ENCODE measurements at places on chromosomes 13 and 19.

DNA sequence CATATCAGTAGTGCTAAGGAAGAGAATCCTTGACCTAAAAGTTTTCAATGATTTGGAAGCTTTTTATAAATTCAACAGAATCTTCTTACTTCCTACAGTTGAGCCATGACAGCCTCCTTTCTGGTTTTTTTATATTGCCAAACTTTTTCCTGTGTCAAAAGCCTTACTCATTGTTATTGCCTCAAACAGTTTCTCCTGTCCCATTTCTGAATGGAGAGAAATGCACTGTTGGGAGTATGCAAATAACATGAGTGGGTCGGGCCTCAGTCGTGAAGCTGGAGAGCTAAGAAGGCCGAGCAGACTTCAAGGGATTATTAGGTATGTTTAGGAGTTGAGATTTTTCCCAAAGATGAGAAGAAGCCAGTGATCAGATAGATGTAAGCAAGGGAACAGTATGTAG is 766.4 kb upstream of the KLHL1 start:
- DNase-seq = no peak

- DNase-seq = no peak
Measured at GRCh38 chr13:61253105-61253877, 162.4 kb downstream of the PCDH20 start.

DNA sequence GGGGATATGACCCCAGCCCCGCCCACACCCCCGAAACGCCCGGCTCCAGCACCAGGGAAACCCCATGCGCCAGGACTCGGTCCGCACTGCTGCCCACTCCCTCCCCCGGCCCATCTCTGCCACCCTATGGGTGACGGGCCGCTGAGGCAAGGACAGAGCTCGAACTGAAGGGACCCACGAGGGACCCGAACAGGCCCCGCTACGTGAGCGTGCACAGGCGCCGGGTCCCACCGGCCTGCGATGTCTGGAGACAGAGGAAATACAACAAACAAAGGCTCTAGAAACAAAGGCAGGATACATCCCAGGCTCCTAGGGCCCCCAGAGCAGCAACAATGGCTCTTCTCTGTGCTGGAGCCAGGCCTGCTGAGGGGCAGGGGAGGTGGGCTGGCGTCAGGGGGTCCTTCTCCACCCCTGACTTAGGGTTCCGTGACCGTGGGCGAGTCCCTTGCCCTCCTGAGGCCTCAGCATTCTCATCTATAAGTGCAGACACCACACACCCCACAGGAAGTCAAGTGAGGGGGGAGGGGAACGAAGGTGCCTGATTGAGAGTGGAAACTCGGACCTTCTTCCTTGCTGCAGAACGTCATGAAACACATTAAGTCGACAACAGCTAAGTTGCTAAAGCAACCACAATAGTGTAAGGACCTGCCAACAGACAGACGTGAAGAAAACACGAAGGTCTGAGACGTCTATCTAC is 3.1 kb downstream of the ABHD17A start:
- DNase-seq = peak; percentile 64

- no peak for DNase-seq
Measured at GRCh38 chr19:1582201-1582600, 10.5 kb downstream of the MBD3 start.

DNA sequence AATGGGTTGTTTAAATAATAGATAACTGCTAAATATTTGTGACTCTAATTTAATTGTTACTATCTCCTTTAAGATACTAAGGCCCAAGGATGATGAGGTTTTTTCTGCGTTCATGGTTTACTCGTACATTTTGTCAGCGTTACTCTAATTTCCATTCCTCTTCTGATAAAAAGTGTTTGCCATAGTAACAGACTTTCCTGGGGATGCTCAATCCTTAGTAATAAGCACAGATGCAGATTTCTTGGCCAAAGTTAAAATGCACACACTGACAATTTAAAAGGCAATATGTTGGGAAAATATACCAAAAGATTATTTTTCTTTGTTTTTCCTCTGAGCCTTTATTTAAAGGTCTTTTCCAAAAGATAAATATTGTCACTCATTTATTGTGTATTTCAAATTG is 149.6 kb downstream of the IRS2 start:
- DNase-seq = no peak

DNA sequence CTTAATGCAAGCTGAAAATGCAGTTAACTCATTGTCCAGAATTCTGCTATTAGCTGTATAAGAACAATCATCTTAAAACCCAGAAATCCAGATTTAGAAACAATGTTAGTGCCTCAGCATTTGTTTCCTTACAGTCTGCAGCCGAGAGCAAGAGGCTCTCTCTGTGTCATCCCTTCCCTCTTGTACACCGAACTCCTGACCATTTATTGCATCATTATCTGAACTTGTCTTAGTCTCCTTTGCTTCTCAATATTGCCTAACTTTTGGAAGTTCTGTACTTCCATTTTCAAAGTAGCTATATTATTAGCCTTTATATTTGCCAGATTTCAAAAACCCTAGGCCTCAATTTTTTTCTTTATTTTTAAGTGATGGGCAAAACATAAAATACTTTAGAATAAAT is 27.1 kb downstream of the RNASEH2B start:
- no peak for DNase-seq

- no peak for DNase-seq
Measured at GRCh38 chr13:54226876-54227275, 1198.3 kb downstream of the OLFM4 start.

DNA sequence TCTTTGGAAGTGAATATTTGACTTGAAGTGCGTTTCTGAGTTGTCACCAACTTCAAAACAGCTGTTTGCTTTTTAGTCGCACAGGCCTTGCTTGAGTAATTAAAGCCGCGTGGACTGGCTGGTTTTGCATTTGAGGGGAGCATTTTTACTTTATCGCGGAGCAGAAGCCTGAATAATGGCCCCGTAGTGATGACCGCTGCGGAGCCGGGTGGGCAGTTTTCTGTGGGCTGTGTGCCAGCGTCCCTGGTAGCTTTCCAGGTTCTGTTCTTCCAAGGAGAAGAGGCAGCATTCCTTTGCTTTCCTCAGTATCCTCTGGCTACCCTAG is 1.1 kb downstream of the NAA16 start:
- no peak for DNase-seq

DNA sequence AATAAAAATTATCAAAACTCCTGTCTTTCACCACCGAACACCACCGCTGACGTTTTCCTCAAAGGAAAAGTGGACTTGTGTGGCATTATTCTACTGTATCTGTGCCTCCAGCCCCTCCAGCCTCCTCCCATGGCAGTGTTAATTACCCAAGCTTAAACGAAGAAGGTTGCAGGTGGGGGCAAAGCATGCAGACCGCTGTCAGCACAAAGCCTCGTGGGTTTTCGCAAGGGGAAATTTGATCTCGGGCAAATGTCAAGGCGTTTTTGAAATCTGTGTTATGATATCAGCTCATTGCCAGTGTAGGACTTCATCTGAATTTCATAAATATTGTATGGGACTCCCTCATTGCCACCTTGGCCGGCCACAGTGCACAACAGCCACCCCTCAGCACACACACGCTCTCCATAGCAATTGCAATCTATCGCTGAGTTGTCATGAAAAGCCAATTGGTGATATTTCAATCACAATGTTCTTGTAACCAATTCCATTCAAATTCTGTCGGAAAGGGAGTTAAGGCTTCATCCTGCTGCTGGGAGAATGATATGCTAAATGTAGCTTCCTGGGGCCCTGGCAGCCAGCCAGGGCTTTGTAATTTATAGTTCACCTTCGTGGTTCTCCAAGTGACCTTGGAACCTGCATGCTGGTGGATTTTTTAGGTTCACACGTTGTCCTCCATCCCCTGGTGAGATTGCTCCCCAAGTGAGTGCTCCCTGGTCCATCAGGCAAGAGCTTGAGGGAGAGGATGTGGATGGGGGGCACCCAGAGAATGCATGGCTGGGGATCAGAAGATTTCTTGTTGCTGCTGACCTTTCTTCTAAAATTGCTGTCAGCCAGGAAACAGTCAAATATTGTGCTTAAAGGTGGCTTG is 16.6 kb downstream of the CHST8 start:
- DNase-seq = no peak

DNA sequence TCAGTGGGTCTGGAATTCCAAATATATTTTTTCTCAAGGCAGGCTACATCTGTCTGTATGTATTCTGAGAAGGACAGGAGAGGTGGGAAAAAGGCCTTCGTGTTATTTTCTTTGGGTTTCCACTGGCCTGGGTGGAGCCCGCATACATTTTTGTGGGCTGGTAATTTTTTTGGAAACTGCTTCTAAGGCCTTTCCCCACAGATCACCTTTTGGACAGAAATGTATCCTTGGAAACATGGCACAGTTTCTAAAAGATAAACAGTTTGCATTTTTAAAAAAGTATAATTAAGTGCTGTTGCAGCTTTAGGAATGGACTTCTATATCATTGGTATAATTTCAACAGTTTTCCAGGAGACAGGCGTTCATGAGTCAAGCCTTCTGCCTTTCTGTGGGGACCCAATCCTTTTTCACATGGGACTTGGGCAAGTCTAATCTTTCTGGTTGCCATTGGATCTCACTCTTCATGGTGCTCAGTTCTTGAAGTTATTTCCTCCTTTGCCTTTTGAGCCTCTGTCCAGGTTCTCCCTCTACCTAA is 8.9 kb downstream of the RFX2 start:
- no peak for DNase-seq

DNA sequence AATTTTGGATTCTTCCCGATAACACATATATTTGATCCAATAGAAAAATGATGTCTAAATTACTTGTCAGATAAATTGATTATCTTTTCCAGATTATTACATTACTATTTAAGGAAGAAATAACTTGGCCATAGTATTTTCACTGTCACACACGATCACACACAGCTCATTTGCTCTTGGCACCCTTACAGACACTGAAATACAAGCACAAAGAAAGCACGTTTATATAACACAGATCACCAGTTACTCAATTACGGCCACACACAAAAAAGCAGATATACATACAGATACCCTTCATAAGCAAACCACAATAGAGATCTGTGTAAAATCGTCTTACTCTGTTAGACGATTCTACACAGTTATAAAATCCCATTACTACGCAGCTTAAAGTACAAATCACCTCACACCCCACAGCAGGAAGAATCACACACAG is 716 bp upstream of the ZNF420 start:
- no peak for DNase-seq

GRCh38 chr13:62433660-62434059 is 1018.0 kb upstream of the PCDH20 start:
- no peak for DNase-seq

DNA sequence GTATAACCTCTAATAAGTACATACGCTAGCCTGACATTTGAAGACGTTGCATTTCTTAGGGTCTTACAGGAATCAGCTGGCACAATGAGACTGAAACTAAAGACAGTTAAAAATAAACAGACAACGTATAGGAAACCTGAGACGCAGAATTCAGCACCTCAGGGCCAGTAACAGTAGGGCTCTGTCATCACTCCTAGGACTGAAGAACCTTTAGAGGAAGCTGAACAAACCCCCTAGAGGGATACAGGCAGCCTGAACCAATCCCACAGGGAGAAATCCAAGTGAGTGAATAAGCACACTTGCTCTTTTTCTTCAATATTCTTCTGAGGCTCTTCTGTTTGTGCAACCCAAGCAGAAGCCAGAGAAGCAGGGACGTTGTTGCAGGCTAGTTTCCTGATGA is 53.9 kb upstream of the KLHL1 start:
- no peak for DNase-seq

DNA sequence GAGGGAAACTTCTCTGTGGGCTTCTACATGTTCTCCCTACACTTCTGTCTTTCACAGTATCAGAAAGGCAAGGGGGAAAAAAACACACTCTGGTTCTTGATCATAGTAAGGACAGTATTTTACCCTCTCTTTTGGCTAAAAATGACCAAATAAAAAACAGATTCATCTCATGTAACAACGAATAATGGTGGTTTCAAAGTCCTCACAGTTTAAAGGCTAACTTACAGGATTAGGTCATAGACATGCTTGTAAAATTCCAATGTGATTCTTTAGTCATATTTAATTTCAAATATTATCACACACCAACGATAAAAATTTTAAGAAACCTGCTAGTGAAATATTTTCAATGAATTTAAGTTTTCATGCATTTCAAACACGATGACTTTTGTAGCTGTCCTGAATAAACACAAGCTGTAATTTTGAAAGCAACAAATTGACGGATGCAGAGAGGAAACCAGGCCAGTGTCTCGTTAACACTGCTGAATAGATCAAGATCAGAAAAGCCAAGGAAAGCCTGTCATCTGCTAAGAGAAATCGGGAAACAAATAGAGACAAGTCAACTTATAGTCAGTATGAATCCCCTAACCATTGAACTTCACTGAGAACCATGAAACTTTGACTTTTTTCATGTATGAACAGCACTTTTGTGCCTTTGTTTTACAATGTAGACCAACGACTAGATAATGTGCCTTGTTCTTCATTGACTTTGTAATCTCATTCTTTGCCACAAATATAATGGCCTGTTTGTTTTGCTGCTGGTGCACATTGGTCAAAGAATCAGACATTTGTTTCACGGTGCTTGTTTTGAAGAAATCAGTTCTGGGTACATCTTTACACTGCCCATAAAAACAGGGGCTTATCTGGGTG is 22.0 kb downstream of the MBNL2 start:
- DNase-seq = no peak

DNA sequence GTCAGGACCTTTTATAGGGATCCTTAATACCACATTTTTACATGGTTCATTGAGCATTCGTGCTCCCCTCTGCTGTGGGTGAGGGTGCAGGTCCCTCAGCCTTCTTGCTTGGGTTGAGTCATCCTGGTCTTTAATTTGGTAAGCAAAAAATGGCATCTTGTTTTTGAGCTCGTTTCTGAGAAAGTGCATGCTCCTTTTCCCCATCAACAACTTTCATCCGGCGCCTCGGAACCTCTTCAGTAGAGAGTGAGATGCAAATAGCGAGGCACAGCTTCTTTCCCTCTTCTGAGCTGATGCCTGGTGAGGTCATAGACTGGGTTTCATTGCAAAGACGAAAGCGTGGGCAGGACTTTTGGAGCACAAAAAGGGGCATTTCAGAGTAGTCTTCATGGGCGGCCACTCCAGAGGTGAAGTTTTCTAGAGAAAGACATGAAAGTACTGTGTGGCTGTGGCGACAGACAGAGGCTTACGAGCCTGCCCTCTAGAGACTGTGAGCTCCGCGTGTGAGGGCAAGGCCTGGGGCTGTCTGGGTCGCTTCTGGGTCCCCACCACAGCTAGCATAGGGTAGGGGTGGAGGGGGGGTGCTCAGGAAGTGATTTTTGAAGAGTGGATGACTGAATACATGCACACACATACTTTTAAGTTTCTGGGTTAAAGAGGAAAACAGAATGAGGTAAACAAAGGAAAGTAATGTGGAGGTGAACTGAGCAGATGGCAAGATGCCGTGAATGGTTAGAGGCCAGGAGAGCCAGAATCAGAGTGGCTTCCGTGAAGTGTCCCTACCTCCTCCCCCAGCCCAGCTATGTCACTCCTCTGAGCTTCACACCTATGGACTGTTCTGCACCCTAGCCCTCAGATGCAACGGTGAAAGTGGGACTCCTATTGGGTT is 44.3 kb downstream of the BBC3 start:
- DNase-seq = peak; percentile 47

- DNase-seq = no peak
Measured at GRCh38 chr19:37251308-37252229, 33.6 kb downstream of the ZNF383 start.

- DNase-seq = no peak
Measured at GRCh38 chr13:41457589-41458186, 338 bp downstream of the RGCC start.

GRCh38 chr13:21137696-21138095 is 38.7 kb downstream of the SKA3 start:
- DNase-seq = no peak
